Astrocyte of the spinal cord (primary cell): ENCODE measurements at places on chromosomes 12 and 14.

DNA sequence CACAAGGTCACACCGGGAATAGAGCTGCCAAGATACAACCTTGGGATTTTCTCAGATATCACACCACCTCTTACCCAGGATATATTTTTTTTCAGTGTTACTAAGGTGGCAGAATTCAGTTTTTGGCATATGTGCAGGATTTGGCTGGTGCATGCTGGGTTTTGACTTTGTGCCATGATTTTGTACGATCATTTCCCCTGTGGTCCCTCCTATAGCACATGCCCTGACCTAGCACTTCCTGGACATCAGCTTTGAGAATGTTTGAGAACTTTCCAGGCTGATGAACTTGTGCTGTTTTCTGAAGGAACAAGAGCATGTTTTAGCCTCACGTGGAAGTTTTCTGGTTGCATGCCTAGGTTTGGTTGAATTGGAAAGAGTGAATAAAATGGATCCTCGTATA, 11.0 kb upstream of the TBPL2 start:
- peak; percentile 44 for DNase-seq

DNA sequence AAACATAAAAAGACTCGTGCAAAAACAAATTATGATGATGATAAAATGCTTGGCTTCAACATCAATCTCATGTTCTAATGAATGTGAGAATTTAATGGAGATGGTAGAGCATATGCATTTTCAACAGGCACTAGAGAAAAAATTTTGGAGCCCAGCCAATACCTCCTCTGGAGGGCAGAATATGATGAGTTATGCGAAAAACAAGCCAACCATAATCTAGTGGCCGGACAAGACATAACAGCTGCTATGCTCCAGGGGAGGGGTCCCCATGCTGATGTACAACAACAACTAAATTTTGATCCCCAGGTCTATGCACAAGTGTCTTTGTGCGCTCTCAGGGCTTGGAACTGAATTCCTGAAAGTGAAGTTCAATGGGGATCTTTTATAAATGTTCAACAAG, 1197.5 kb downstream of the LRFN5 start:
- no peak for DNase-seq

DNA sequence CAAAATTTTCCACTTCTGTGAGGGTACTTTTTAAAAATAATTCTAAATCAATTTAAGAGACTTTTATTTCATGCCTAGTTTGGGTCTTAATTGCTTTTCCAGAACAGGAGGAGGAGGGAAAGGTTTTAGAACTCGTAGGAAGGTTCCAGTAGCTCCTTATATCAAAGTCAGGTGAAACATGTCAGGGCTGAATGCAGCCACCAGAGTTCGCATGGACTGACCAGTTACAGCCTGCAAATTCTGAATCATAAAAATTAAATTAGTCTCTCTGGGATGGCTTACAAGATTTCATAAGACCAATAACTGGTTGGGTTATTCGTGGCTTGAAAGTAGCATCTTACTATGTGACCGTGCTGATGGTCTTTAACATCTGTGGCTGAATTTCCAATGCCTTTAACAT, 397 bp downstream of the BDKRB1 start:
- DNase-seq = no peak

DNA sequence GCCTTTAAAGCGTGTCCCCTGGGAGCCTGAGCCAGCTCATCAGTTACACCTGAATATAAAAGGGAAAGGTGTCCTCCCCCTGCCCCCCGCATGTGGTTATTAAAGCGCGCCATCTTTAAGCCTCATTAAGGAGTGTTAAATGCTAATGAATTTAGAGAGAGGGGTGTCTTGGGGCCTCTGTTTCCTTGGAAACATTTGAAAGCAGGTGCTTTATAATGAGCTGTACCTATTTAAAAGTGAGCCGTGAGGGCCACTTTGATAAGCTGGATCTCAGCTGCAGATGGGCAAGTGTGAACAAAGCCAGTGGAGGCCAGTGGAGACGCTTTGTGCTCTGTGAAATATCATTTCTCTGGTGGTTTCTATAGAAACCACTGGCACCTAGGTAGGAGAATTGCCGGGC, 84.0 kb downstream of the BEGAIN start:
- no peak for DNase-seq

DNA sequence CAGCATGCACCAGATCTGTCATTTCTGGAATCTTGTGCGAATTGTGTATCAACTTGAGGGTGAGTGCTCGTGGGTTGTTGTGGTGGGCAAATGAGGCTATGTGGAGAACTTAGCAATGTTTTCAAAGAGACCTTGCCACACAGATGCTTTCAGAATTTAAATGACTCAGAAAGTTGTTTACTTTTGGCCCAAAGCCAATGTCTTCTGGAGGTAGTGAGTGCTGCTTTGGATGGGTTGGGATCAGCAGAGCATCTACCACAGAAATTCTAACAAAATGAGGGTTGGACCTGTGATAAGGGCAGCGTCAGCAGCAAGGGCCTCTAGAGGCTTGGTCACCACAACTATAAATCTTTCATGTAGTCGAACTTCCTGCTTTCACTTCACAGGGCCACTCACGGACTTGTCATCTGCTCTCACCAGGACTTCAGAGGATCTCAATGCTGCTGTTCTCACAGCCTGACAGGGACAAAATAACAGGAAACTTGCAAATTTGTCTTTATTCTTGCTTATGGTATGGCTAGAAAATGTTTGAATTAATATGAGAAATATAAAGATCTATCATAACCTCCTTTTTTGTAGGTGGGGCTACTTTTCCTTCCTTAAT, 111.4 kb downstream of the DACT1 start:
- DNase-seq = peak; percentile 95

DNA sequence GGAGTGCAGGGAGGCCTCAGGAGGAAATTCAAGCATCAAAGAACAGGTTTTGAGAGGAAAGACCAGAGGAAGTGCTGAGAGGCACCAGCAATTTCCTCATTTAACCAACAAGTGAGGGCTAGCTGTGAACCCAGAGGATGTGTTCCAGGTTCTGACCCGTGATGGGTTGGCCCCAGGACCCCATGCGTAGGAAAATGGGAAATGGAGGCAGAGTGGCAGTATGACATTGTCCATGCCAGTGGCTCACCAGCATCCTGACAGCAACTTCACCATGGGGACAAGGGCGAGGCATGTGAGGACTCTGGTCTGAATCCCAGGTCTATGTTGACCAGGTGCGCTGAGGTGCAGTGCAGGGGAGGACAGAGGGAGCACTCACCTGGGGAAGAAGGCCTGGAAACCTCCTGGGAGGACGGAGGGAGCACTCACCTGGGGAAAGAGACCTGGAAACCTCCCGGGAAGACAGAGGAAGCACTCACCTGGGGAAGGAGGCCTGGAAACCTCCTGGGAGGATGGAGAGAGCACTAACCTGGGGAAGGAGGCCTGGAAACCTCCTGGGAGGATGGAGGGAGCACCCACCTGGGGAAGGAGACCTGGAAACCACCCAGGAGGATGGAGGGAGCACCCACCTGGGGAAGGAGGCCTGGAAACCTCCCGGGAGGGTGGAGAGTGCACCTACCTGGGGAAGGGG, 6.7 kb upstream of the CACNA2D4 start:
- DNase-seq = no peak

DNA sequence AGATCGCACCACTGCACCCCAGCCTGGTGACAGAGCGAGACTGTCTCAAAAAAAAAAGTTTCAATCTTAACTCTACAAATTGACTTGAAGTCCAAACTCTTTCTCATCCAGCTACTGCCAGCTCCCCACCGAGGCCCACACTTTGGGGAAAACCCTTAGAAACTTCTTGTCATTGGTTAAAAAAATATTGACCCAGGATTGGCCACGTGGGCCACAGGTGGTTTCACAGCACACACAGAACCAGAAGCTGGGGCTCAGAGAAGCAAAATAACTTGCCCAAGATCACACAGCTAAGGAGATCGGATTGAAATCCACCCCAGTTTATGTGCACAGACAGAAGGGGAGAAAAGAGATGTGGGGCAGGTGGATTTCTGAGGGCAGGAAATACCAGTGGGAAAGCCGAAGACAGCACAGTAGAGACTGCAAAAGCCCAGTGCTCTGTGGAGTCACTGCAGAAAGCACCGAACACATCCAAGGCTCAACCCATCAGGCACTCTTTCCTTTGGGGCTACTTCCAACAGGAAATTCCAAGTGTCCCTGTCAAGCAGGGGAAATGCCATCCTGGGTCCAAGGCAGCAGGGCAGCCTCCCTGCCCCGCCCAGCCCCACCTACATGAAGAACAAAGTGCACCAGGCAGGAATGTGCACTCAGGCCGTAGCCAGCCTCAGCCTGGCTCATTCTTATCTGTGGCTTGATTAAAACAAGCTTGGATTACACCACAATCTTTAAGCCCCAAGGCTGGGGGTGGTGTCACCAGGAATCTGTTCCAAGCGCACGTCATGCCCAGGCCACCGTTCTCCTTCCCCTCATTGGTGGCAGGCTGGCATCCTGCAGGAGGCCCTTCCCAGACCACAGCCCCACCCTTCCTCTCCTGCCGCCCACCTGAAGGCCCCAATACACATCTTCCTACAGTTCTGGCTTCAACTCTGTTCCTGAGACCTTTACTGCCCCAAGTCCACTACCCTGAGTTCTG, 72.5 kb downstream of the ITPK1 start:
- DNase-seq = peak; percentile 74

GRCh38 chr14:75156111-75156510, 20.3 kb downstream of the TMED10 start:
- no peak for DNase-seq
